CD4-positive, alpha-beta T cell (primary cell): ENCODE measurements at places on chromosomes 4 and X. TPM values are rescaled to one million over a fixed set of nuclear protein-coding genes. Genes with fewer than 3 reads are reported as not detected.
A peak's percentile ranks its signal among the peaks of the same experiment; 100 is the strongest.

The GUCY1B1 gene
- total RNA-seq: not detected

DNA sequence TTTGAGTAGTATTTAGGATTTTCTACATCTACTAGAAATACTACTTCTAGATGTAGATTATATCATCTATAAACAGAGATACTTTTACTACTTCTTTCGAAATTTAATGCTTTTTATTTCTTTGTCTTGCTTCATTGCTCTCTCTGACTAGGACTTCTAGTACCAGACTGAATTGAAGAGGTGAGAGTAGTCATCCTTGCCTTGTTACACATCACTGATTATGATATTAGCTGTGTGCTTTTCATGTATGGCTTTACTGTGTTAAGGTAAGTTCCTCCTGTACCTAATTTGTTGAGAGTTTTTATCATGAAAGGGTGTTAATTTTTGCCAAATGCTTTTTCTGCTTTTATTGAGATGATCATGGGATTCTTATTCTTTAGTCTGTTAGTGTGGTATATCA is 19.6 kb upstream of the IL2 start:
- no peaks in the 10 kb centered on the region for H3K27me3 ChIP-seq
- no peaks in the 10 kb centered on the region for H3K36me3 ChIP-seq
- H3K4me1 ChIP-seq: no peaks in the 10 kb centered on the region
- H3K27ac ChIP-seq: no peak overlapping the region
- H3K4me3 ChIP-seq: no peak overlapping the region

The GAGE12F gene
- total RNA-seq: not detected

DNA sequence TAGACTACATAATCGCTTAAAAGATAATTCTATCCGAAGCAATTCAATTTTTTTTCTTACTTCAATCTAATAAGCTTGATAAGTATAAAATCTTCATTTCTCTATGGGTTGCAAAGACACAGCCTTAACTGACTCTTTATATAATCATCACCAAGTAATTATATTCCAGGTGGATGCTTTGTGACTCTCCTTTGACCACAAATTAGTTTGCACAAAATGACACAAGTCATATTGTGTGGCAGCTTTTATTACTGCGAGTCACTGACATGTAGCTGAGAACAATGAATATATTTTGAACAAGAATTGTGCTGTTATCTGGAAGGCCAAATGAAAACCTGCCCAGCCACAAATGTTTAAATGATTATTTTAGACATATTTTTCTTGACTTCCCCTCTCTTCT is 1727.8 kb downstream of the ARAP2 start:
- no peak overlapping the region for H3K27ac ChIP-seq
- H3K27me3 ChIP-seq: no peaks in the 10 kb centered on the region
- no peaks in the 10 kb centered on the region for H3K36me3 ChIP-seq
- H3K4me3 ChIP-seq: no peak overlapping the region
- H3K4me1 ChIP-seq: no peaks in the 10 kb centered on the region

The HADH gene
- total RNA-seq: 16.1 TPM

The ELMOD2 gene
- 14.9 TPM for total RNA-seq

DNA sequence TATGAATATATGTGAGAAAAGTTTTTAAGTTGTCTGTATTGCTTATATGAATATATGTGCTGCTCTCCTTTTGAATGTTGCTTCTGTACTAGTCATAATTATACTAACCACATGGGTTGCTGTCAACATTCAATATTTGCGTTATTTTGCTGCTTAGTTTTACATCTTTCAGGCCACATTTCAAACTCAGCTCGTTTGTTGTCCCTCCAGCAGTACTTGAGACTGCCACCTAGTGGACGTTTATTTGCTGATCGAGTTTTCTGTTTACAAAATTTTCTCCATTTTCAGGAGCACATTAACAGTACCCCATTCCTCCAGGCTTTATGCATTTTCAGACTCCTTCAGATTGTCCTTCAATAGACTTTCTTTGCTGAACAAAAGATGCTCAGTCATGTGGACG is 75.8 kb downstream of the NUDT11 start:
- H3K27ac ChIP-seq: no peak overlapping the region
- H3K36me3 ChIP-seq: no peaks in the 10 kb centered on the region
- no peaks in the 10 kb centered on the region for H3K27me3 ChIP-seq
- no peak overlapping the region for H3K4me3 ChIP-seq
- no peak for DNase-seq
- no peaks in the 10 kb centered on the region for H3K4me1 ChIP-seq

DNA sequence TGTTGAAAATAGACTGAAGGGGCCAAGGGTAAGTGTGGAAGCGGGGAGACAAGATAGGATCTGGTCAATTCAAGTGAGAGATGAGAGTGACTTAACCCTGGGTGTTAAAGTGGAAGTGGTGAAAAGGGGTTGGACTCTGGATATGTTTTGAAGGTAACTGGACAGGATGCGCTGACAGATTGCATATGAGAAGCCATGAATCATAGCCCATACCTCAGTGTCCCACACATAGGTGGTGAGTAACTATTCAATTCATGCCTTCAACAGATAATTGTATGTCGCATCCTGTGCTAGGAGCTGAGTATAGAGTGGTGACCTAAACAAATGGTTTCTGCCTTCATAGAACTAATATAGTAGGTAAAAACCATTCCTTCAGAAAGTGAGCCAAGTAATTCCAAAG is 76.7 kb downstream of the KLHL34 start:
- no peak for DNase-seq
- no peaks in the 10 kb centered on the region for H3K4me1 ChIP-seq
- H3K27ac ChIP-seq: no peak overlapping the region
- H3K36me3 ChIP-seq: no peaks in the 10 kb centered on the region

GRCh38 chrX:71282514-71283402 is 677 bp upstream of the NONO start:
- H3K27ac ChIP-seq: peak overlapping the region; percentile 85
- H3K4me1 ChIP-seq: peaks cover 20% of the 10 kb centered on the region
- peak; percentile 43 for DNase-seq

DNA sequence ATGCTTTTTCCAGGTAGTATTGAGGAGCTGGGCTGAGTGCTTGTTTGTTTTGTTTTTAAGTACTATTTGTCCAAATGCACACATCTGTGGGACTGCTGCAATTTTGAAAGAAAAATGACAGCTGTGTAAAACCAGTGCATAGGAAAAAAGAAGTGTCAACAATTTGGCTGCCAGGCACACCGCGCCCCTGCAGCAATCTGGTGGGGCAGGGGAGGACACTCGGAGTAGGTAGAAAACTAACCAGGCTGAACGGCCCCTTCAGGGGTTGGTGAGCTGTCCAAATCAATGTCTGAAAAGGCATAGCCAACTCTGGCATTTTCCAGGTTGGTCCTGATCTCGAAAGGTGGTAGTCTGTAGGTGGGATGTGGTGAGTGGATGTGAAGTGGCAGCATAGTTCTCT is 1.1 kb downstream of the LDOC1 start:
- no peaks in the 10 kb centered on the region for H3K27me3 ChIP-seq
- H3K4me3 ChIP-seq: no peak overlapping the region
- no peak for DNase-seq
- H3K36me3 ChIP-seq: no peaks in the 10 kb centered on the region
- H3K4me1 ChIP-seq: peaks cover 13% of the 10 kb centered on the region

DNA sequence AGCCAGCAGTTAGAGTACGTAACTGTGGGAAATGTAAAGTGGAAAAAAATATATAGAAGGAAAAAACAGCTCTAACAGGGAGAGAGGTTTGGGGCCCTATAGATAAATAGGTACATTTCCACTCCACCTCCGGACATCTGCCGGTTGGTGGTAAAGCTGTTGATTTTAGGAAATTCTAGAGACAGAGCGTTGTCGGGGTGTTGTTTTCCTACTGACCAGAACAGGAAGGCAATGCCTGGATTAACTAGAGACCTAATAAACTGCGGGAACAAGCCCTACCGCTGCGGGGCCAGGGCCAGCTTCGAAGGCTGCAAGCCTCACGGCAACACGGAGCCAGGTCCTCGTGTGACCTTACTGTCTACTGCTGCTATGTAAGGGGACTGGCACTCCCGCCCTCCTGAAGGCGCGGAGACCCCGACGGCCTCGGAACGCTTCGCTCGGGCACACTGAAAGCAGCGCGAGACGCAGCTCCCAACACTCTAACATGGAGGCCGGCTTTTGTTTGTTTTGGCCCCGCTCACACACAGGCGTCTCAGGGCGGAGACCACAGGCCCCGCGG is 702 bp upstream of the CDKN2AIP start:
- H3K36me3 ChIP-seq: peaks cover 30% of the 10 kb centered on the region
- H3K4me1 ChIP-seq: peaks cover 26% of the 10 kb centered on the region
- H3K27me3 ChIP-seq: no peaks in the 10 kb centered on the region
- DNase-seq: peak; percentile 25
- peak overlapping the region; percentile 94 for H3K4me3 ChIP-seq

DNA sequence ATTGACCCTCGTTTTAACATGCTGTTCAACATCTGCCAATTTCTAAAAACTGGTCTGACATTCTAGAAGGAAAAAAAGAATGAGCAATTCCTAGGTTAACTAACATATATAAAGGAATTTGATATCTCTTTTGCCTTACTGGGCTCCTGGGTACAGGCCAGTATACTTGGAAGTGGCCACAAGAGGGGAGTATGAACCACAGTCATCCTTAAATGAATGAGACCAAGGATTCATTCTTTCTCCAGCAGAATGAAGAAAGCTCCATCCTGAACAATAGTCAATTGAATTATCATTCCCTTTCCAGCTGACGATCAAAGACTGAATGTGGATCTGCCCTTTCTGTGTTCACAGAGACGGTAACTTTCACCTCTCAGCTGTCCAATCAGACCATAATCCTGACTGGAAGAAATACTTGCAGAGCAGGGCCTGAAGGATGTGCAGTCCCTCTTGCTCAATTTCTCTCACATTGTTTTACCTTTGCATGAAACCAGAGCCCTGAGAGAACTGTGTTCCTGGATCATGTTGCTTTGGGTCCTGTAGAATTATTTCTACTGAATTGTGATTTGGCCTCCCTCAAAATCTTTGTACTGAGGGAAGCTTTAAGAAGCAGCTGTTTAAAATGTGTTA is 14.8 kb upstream of the SPARCL1 start:
- no peak overlapping the region for H3K27ac ChIP-seq
- H3K4me1 ChIP-seq: no peaks in the 10 kb centered on the region
- no peak overlapping the region for H3K4me3 ChIP-seq
- DNase-seq: no peak
- no peaks in the 10 kb centered on the region for H3K27me3 ChIP-seq

DNA sequence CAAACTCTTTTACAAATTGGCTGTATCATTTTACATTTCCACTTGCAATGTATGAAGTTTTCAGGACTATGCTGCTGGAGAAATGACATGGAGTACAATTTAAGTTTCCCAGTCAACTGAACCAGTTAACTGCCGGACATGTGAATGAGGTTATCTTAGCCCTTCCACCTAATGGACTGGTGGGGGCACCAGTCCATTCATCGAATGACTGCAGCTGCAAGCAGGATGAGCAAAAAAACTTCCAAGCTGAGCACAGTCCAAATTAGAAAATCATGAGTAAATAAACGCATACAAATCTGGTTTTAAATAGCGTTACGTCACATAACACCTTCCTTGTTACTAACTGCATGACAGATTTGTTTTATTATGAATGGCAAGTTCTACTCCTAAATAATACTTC is 1131.5 kb downstream of the PCDH18 start:
- no peaks in the 10 kb centered on the region for H3K4me1 ChIP-seq
- no peak overlapping the region for H3K27ac ChIP-seq
- no peak overlapping the region for H3K4me3 ChIP-seq
- H3K27me3 ChIP-seq: no peaks in the 10 kb centered on the region
- H3K36me3 ChIP-seq: no peaks in the 10 kb centered on the region

The FAM9C gene
- not detected for total RNA-seq

- no peaks in the 10 kb centered on the region for H3K27me3 ChIP-seq
- H3K4me3 ChIP-seq: no peak overlapping the region
- peaks cover 22% of the 10 kb centered on the region for H3K4me1 ChIP-seq
- H3K36me3 ChIP-seq: peaks cover 7% of the 10 kb centered on the region
- DNase-seq: no peak
Measured at GRCh38 chr4:77815636-77816035, 3.5 kb downstream of the CNOT6L start.

The HSFX1 gene
- total RNA-seq: not detected

The GUCY1A1 gene
- total RNA-seq: not detected

DNA sequence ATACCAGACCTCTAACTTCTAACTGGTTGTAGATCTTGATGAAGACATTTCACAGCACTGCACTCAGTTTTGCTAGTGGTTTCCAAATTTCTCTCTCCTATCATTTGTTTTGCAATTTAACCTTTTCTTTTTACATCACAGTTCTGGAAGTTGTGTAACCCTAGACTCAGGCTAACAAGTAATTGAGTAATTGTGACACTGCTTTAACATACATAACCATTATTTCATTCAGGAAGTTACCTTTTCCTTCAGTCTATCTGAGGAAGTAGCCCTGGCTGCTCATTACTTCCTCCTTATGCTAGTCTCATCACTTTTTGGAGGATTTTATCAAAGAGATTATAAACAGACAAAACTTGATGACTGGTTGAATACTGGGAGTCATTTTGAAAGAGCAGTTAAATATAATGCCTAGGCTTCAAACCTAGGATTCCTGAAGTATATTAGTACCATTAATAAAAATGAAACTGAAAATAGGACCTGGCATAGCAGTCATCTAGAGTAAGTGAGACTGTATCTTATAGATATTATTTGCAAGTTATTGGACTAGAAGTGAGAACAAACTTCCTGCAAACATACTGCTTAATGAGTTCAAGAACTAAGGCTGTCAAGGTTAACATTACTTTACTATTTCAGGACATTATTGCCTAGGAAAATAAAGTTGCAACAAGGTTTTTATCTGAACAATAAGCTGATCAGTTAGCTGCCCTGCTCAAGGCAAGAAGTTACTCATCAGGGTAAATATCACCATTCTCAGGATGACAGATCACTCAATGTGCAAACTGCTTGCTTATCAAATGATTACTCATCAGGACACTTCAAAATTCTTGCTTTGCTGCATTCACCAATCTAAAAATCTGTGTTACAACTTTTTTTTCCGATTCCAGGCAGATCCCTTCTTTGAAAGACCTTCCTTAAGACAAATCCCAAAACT is 25.6 kb upstream of the TEX13C start:
- H3K27me3 ChIP-seq: no peaks in the 10 kb centered on the region
- H3K4me1 ChIP-seq: no peaks in the 10 kb centered on the region
- DNase-seq: no peak
- H3K27ac ChIP-seq: no peak overlapping the region
- H3K4me3 ChIP-seq: no peak overlapping the region
- H3K36me3 ChIP-seq: no peaks in the 10 kb centered on the region

GRCh38 chr4:84894621-84895020 is 71.9 kb downstream of the WDFY3 start:
- H3K27ac ChIP-seq: no peak overlapping the region
- no peak overlapping the region for H3K4me3 ChIP-seq
- H3K36me3 ChIP-seq: no peaks in the 10 kb centered on the region
- no peaks in the 10 kb centered on the region for H3K27me3 ChIP-seq
- DNase-seq: no peak

GRCh38 chr4:150765216-150765615 is 183.3 kb downstream of the MAB21L2 start:
- H3K27ac ChIP-seq: no peak overlapping the region
- no peak for DNase-seq
- no peak overlapping the region for H3K4me3 ChIP-seq
- H3K36me3 ChIP-seq: no peaks in the 10 kb centered on the region
- no peaks in the 10 kb centered on the region for H3K4me1 ChIP-seq
